Activated T-helper 1 cell treated with Interleukin-2 at 50 U/mL for 16 hours (primary cell): ENCODE measurements at places on chromosomes 16 and 17.

- DNase-seq = no peak
Measured at GRCh38 chr17:55873017-55873758, 122.3 kb downstream of the PCTP start.

DNA sequence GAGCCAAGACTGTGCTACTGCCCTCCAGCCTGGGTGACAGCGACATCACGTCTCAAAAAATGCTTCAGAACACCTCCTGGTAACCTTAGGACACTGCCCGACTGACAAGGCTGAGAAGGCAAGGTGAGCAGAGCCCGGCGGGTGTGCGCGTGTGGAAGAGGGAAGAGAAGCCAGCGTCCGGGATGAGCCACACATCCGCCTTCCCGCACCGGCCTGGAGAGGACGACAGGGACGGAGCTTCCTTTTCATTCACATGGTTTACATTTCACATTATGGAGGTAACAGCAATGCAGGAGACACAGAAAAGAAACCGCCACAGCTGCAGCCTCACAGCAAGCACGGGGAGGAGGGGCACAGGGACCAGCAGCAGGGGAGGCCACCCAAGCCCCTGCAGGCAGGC is 16.5 kb downstream of the HAGH start:
- DNase-seq = no peak

- DNase-seq = no peak
Measured at GRCh38 chr17:39235555-39236449, 10.1 kb upstream of the STAC2 start.

GRCh38 chr16:56792967-56793366 is 63.0 kb downstream of the NUP93 start:
- no peak for DNase-seq

- no peak for DNase-seq
Measured at GRCh38 chr16:49537924-49538459, 164.4 kb downstream of the C16orf78 start.

GRCh38 chr16:51960931-51961330 is 586.0 kb downstream of the TOX3 start:
- DNase-seq = no peak

DNA sequence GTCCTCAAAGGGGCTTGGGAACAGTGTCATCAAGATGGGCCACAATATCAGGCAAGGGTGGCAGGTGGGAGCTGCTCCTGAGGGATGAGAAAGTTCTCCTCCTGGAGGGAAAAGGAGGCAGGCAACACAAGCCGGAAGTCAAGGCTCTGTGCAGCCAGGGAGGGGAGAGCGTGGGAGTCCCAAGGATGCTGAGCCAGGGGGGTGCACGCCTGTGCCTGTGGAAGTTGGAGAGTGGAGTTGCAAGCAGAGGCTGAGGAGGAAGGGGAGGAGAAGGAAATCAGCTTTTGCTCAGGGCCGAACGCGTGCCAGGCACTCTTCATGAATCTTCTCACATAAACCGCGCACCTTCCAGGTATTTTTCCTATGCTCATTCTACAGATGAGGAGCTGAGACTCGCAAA is 7.4 kb upstream of the SLC13A2 start:
- DNase-seq = no peak

DNA sequence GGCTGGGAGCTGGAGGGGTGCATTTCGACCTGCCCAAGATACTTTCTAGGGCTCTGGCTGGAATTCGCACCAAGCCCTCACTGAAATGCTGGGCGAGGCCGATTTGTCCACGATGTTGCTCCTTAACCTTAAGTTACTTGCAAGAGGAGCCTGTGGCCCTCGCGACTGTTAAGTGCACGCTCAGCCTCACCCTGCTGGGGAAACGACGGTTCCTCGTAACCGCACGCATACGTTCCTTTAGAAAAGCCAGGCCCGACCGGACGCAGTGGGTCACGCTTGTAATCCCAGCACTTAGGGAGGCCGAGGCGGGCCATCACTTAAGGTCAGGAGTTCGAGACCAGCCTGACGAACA is 607 bp upstream of the NCOR1 start:
- DNase-seq = no peak

DNA sequence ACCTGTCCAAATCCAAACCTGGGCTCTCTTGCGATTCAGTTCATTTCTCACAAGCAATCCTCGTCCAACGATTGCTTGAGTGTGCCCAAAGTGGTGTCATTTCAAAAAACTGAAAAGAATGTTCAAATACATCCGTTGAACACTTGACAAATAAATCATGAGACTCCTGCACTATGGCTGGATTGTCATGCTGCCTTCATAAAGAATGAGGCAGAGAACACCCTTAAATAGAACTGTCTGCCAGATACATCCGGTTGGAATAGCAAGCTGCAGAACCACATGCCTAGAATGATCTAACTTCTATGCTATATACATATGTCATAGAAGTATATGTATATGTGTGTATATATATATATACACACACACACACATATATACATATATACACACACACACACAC is 55.4 kb upstream of the HAPSTR1 start:
- no peak for DNase-seq

- DNase-seq = peak; percentile 15
Measured at GRCh38 chr16:90077757-90078578, 837 bp upstream of the PRDM7 start.

- DNase-seq = no peak
Measured at GRCh38 chr17:78357177-78357586, 2.7 kb downstream of the SOCS3 start.

- DNase-seq = no peak
Measured at GRCh38 chr17:2571523-2572303, 21.7 kb upstream of the PAFAH1B1 start.

GRCh38 chr17:60914078-60914477 is 236.4 kb downstream of the BCAS3 start:
- DNase-seq = no peak

DNA sequence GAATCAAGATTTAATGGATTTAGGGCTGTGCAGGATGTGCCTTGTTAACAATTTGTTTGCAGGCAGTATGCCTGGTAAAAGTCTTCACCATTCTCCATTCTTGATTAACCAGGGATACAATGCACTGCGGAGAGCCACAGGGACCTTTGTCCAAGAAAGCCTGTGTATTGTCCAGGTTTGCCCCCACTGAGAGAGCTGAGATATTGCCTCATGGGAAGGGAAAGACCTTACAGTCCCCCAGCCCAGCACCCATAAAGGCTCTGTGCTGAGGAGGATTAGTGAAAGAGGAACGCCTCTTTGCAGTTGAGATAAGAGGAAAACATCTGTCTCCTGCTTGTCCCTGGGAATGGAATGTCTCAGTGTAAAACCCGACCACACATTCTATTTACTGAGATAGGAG is 2169.6 kb downstream of the TP53TG3F start:
- DNase-seq = no peak

GRCh38 chr17:75393523-75394331 is 11.8 kb downstream of the GRB2 start:
- peak; percentile 72 for DNase-seq

- no peak for DNase-seq
Measured at GRCh38 chr16:10592611-10593010, 12.2 kb upstream of the EMP2 start.
